ENCODE measurements at places on chromosomes 7 and 10.
A peak's percentile ranks its signal among the peaks of the same experiment; 100 is the strongest.

DNA sequence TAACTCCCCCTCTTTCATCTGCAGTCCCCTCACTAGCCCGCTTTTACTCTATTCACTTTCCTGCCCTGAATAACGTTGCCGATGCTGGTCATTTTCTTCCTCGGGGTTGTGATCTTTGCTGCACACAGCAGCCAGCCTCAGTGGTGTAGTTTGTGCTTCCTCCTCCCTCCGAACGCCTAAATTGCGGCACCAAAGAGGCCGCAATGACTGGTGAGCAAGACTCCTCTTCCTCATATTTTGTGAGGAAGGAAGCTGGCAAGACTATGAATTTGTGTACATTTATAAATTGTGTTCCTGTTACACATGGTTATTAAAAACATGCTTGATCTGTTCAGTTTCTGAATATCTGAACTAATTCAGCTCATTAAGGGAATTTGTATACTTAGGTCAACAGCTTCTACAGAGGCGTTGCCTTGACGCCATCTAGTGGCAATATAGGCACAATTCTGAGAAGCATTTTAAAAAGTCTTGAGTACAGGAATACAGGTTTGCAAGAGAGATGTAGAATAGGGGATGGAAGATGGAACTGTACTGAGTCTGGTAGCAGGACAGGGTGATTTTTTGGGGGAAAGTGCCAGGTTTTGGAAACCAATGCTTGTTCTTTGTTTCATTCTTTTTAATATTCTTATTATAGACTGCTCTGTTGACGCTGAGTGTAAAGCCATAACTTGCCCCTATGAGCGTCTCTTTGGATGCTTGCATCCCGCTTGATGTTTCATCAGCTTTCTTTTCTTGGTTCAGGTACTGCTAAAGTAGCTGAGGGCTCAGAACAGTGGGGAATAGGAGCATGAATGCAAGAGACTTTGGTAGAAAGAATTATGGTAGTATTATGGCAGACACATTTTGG lies 4.1 kb upstream of the TAS2R5 start:
- DNase-seq, result no peak

- DNase-seq, result no peak
Observed at GRCh38 chr10:125152450-125153368, 7.7 kb downstream of the CTBP2 start.

DNA sequence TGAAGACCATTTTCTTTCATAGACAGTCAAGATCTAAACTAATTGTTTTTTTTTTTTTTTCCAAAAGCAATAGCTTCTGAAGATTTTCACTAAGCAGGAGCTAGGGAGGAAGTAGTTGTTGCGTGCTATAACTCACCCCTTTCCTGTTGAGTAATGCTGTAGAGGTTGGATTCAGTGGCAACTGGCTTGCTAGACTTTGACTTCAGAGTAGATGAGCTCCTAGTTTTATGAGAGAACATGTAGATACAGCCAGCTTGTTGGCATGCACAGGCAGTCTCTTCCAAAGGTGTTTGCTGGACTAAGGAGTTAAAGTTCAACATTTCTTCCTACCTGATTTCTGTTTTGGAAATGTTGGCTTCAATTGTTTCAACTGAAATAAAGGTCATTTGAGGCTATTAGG lies 66.2 kb upstream of the MXI1 start:
- DNase-seq, result no peak

DNA sequence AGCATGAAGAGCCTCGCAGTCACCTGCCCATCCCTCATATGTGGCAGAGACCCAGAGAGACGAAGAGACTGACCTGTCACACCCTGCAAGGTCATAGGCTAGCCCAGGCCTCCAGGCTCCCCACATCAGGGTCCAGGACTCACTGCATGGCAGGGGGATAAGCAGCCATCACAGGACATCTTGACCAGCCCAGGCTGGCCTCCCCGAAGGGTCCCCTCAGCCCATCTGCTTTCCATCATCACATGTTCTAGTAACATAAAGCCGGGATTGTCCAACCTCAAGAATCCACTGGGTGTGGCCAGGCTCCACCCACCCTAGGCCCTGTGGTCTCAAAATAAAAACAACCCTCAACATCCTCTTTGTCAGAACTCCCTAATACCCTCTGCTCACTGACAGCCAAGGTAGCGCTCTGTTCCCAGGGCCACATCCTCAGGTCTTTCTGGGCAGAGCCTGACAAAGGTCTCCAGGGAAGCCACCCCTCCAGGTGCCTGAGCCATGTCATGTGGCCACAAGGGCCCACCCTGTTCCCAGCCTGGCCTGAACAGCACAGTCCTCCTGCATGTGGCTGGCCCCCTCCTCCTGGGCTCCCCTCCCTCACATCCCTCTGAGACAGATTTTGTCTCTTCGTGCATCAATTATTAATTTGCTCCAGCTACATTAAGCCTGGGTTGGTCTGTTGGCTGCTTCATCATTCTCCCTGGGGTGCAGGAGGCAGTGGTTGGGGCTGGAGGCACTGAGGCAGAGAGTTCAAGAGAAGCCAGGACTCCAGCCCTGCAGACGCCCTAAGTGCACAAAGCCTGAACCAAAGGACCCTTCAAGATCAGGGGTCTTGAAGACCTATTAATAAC lies 131.8 kb upstream of the UNC5B start:
- no peak for DNase-seq

DNA sequence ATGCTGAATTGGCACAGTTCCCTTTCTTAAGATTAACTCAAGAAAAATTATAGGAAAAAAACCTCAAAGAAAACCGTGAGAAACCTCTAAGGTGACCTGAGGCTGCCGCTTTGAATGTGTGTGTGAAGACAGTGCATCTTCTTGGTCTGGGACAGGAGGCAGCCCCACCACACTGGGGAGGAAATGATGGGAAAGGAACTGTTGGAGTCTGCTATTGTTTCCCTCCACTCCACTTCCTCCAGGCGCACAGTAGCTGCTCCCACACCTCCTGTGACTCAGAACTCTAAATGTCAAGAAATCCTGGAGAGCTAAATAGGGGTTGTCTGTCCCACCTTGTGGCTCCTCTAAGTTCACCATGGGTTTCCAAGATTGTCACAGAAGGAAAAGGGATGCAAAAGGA lies 179.4 kb downstream of the PDE1C start:
- DNase-seq, result no peak

DNA sequence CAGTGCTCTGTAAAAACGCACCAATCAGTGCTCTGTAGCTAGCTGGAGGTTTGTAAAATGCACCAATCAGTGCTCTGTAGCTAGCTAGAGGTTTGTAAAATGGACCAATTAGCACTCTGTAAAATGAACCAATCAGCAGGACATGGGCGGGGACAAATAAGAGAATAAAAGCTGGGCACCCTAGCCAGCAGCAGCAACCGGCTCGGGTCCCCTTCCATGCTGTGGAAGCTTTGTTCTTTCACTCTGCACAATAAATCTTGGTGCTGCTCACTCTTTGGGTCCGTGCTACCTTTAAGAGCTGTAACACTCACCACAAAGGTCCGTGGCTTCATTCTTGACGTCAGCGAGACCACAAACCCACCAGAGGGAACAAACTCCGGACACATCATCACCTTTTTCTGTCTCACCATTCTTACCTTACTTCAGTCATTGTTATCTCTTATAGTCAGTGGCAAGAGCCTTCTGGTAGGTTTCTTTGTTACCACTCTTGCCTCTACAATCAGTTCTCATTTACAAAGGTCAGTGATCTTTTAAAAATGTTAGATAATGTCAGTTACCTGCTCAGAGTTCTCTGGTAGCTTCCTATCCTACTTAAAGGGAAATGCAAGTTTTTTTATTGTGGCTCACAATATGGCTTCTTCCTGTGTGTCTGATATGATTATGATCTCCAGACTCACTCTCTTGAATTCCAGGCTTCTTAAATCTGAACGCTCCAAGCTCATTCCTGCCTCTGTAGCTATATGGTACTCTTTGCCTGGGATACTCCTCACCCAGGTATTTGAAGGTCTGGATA lies 4.5 kb downstream of the STAM start:
- no peak for DNase-seq

DNA sequence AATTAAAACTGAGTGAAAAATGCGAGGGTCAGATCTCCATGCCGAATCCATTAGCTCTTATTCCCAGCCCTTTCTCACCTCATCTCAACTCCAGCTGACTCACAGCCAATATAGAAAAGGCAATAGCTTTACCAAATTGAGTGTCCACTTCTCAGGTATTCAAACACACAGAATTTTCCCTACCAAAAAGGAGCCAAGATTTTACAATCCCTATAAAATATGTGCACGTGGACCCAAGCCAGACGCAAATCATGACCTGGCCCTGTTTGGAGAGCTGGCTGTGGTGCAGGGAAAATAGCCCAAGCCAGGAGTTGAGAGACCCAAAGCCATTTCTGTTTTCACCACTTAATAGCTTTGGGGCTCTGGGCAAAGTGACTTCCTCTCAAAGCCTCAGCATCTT lies 379.7 kb upstream of the AUTS2 start:
- DNase-seq, result no peak

DNA sequence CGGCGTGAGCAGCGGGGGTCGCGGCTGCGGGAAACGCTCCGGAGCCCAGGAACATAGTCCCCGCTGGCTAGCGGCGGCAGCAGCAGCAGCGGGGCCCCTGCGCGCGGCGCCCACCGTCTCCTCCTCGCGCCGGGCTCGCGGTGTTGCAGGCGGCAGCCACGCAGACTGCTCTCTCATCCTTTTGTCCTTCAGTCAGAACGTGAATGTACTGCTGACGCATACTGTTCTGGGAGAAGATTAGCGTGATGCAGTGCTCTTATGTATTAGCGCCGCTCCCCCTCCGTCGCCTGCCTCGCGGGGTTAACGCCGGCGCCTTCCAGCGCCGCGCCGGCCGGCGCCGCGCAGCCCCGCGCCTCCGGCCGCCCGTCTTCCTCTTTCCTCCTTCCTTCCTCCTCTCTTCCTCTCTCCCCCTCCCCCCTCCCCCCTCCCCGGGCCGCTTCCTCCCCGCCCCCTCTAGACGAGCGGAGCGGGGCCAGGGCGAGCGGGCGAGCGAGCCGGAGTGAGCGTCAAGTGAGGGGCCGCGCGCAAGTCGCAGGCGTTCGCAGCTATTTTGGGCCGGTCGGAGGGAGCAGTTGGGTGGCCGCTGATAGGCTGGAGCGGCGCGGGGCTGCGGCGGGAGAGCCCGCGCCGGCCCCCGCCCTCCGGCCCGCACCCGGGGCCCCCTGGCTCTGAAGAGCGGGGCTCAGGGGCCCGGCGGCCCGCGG lies 816 bp upstream of the LRRC4 start:
- no peak for DNase-seq

- no peak for DNase-seq
Observed at GRCh38 chr7:27677912-27678612, 15.4 kb upstream of the HIBADH start.

GRCh38 chr10:74763934-74764591 lies 62.3 kb upstream of the KAT6B start:
- DNase-seq, result no peak

DNA sequence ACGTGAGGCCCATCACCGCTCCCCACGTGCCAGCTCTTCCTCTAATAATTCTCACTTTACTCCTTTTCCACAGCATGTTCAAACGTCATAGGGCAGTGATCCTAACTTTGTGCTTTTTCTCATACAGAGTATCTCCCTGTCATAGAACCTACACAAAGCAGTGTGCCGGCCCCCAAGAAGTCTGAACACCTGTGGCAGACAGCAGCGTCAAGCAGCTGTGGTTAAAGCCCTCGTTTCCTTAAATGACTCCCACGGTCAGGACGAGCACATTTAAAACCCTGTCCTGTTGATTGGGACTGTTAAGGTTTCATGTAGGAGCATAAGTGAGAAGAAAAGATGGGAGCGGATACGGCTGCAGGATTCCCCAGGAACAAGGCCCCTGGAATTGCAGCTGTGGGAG lies 267.2 kb downstream of the DIP2C start:
- DNase-seq, result no peak

DNA sequence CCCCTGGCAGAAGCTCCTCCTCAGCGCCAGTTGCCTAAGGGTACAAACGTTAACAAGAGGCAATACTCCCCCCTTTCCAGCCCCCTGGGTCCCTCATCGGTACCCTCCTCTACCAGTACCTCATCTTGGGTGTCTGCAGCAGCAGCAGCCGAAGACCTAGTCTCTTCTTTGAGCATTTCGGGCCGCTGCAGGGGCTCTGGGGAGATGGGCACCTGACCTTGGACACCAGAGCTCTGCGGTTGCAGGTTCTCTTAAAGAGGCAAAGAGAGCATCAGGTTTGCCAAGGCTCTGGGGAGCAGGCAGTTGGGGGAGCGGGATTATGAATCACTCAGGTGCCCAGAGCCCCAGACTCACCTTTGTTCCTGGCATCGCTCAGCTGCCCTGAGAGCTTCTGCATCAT lies 3.5 kb downstream of the FBXL15 start:
- DNase-seq, result no peak

DNA sequence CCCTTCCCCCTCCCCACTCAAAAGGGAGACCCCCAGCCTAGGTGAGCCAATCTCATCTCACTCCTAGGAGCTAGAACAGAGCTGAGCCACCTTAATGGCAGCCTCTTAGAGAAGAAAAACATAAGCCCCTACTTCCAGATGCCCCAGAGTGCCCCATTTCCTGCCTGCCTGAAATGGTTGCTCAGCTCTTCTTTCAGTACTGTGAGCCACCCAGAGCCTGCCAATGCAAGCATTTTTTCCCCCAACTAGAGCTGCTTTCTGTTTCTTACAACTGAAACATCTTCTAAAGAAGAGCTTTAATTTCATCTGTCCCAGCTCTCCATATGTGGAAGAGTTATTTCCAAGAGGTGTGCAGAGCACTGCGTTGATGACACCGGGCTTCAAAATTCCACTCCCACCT lies 136.7 kb downstream of the PLPP4 start:
- DNase-seq, result no peak

DNA sequence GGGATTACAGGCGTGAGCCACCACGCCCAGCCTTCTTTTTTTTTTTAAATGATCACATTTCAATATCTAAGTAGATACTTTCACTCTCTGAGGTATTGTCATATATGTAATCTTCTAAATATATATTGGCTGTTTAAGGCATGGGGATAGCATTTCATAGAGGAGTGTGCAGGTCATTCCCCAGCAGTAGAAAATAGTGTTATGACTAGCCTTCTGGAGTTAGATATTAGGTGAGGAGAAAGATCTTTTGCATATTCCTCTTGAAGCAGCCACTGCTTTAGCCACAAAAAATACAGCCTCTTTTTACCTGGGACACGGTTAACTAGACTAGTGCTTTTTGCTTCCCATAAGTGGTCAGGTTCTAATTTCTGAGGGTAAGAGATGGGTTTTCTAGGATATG lies 28.9 kb downstream of the ADD3 start:
- no peak for DNase-seq

- DNase-seq, result peak; percentile 50
Observed at GRCh38 chr10:68096913-68097516, 12.3 kb upstream of the MYPN start.

DNA sequence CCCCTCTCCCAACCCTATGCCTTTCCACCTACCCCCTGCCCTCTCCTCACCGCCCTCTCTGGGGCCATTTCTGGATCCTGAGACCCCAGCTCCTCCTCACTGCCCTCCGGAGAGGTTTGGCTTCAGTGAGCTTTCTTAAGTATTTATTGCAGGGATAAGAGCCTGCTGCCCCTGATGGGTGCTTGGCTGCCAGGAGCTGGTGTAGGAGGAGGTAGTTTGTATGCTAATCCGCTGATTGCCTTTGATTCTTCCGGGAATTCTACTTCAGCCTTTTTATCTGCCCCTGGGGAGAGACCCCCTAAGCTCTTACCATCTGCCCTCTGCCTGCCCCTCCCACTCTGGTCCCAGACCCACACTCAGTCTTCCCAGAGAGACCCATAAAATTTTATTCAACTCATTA lies 263.5 kb upstream of the PODXL start:
- no peak for DNase-seq

- no peak for DNase-seq
Observed at GRCh38 chr7:29160080-29160479, 13.7 kb upstream of the CPVL start.
